Bronchial epithelial cell (primary cell): ENCODE measurements at places on chromosomes 4 and X. TPM values are rescaled to one million over a fixed set of nuclear protein-coding genes. Genes with fewer than 3 reads are reported as not detected.

DNA sequence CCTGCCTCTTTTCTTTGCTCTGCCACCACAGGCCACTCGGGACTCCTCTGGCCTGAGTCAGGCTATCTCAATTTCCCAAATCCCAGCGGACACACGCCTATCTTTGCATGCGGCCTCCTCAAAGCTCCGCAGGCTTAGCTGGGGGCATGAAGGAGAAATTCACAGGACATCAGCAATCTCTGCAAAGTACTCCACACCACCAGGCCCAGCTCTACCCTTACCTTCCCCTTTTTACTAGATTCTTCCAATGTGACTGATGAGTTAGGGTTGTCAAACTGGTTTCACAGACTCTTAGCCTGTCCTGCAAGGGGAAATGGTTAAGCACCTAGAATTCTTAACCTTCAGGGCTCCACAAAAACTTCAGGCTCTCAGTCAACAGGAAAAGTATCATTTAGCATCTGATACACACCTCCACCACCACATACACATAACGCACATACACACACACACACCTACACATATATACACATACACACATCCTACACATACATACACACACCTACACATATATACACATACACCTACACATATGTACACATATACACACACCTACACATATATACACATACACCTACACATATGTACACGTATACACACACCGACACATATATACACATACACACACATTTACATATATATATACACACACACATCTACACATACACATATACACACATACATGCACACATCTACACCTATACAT is 349.1 kb downstream of the ANK2 start:
- peak; percentile 50 for DNase-seq

Gene HTN3
- total RNA-seq = not detected in 2 replicates

- peak; percentile 96 for DNase-seq
Measured at GRCh38 chrX:45479835-45480422, 279.3 kb upstream of the DIPK2B start.

GRCh38 chrX:98071331-98071730 is 1187.6 kb downstream of the RPA4 start:
- no peak for DNase-seq

GRCh38 chr4:82320351-82320750 is 53.4 kb downstream of the HNRNPD start:
- peak; percentile 8 for DNase-seq

DNA sequence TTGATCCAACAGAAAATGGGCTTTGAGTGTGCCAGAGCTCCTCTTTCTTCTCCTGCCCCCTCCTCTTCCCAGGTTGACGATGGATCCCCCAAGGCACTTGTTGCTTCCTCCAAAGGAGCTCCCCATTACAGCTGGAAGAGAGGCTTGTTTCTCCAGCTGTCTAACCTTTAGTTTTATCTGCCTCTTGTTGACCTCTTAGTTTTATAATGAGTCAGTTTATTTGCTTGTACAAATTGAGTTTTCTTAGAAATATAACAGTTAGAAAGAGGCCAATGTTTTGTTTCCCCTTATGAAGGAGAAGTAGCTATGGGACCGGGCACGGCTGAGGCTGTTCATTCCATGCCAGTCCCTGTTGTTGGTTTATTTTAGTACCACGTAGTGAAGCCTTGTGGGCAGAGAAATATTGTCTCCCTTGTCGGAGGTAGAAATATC is 158.2 kb downstream of the SPRY1 start:
- DNase-seq = no peak

DNA sequence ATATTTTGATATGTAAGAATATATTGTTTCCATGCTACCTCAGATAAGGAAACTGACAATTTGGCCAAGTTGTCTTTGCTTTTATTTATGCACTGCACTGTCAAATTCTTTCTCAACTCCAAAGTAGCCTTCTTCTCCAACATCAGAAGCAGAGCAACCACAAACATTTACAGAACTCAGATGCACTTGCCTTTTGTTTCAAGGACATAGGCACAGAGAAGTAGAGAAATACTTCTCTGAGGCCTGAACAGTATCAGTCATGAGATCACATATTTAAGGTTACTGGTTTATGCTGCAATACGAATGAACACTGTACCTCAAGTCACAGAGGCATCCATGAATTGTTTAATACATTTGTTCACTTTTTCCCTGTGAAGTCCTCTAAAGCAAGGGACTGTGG is 606.1 kb upstream of the SLIT2 start:
- no peak for DNase-seq

- peak; percentile 11 for DNase-seq
Measured at GRCh38 chrX:19791562-19791961, 95.8 kb downstream of the SH3KBP1 start.

Gene TREX2
- 2.3 and 5.5 TPM in 2 replicates for total RNA-seq

DNA sequence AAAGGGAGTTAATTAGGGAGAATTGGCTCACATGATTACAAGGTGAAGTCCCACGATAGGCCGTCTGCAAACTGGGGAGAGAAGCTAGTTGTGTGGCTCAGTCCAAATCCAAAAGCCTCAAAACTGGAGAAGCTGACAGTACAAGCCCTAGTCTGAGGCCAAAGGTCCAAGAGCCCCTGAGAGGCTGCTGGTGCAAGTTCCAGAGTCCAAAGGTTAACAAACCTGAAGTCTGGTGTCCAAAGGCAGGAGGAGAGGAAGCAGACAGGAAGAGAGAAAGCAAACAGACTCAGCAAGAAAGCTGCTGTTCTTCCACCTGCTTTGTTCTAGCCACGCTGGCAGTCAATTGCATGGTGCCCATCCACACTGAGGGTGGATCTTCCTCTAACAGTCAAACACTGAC is 29.0 kb upstream of the SPACA5B start:
- DNase-seq = no peak

Gene DDIT4L
- total RNA-seq = 0.26 TPM in 2 replicates

GRCh38 chr4:88570001-88570400 is 22.3 kb upstream of the HERC3 start:
- no peak for DNase-seq

Gene CFP
- under 0.01 and 0.26 TPM in 2 replicates for total RNA-seq

- DNase-seq = peak; percentile 38
Measured at GRCh38 chr4:111323496-111323895, 700.6 kb upstream of the PITX2 start.

GRCh38 chr4:77006753-77007353 is 57.3 kb downstream of the SEPTIN11 start:
- no peak for DNase-seq

Gene SLITRK4
- under 0.01 TPM in 2 replicates for total RNA-seq

Gene FABP2
- total RNA-seq = not detected in 2 replicates

Gene PCDH10
- under 0.01 TPM in 2 replicates for total RNA-seq

Gene GATA1
- total RNA-seq = not detected in 2 replicates

Gene YY2
- 0.79 and 1.3 TPM in 2 replicates for total RNA-seq

DNA sequence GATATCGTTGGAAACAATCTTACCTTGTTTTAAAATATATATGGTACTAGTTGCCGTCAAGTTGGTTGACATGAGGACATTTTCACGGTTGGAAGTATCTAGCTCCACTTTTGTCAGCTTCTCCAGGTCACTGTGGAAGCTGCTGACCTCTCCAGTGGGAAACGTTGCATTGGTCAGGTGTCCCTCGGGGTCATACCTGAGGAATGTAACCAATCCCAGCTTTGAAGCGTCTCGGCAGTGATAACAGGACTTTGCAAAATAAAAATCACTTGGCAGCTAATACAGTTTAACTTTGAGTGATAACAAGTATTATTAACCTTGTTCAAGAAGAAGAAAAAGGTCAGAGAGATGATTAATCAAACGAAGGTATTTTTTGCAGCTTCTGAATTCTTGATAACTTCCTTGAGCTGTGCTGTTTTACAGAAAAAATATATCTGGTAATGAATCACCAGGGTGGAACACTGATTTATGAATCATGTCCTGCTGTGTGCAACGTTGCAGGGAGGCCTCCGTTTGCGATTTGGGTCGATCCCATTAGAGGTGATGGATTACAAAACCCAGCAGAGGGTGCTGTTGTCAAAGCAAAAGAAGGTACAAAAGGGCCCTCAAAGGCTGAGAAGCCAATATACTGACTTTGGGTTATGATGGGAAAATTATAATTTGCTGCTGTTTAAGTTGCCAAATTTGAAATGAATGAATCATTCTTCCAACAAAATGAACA is 60.1 kb downstream of the SH2D1A start:
- peak; percentile 82 for DNase-seq

Gene ARAP2
- 46.3 and 62.9 TPM in 2 replicates for total RNA-seq

DNA sequence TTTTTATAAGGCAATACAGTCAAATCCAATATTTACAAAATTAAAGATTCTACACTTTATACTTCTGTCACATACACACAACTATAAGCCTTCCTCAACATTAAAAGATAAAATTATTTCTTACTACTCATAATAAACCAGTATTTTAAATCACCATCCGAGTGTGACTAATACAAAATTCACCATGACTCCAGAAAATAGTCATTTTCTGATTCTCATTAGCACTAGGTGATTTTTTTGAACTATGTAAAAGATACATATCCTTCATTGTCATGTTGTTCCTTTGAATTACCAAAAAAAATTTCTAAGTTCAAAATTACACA is 646 bp upstream of the SLC7A11 start:
- DNase-seq = peak; percentile 58

DNA sequence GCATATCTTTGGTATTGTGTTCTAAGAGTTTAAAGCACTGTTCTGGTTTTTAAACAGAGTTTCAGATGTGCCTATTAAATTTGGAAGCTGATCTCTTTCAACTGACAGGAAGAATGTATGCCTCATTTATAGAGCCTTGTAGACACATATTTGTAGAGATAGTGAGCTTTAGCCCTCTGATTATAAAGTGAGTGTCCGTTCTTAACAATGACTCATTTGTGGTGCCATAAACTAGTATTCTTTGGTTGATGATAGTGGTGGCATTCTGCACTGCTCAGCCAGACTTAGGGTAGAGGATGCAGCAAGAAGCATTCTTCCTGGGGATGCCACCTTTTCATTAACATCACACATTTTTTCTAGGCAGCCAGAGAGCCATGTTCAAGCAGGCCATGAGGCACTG is 121.7 kb downstream of the TLL1 start:
- peak; percentile 9 for DNase-seq

GRCh38 chr4:89305712-89306437 is 1.7 kb downstream of the GPRIN3 start:
- peak; percentile 62 for DNase-seq

Gene PAGE4
- total RNA-seq = not detected in 2 replicates

Gene LUZP4
- total RNA-seq = not detected in 2 replicates

DNA sequence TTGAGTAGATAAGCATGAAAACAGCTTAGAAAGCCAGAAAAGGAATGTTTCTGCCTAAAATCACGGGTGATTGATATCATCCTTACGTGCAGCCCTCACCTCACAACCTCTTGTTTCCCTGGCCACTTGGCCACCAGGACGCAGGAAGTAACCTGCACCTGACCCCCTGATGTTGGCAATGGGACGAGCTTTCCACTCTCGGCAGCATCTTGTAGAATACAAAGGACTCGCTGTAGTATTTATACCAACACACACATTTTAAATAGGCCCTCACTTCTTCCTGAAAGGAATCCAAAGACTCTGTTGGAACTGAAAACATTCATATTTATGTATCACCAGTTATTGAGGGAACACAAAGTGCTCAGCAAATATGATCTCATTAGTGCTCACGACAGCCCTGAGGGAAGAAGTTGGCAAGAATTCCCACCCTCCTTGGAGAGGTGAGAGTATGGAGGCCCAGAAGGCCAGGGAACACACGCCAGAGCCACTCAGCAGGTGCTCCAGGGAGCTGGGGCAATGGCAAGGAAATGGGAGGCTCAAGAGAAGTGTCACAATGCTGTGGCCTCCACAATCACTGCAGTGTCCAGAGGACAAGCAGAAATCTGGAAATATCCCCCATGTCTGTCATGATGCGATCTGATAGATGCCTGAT is 103.3 kb upstream of the KIT start:
- peak; percentile 25 for DNase-seq

DNA sequence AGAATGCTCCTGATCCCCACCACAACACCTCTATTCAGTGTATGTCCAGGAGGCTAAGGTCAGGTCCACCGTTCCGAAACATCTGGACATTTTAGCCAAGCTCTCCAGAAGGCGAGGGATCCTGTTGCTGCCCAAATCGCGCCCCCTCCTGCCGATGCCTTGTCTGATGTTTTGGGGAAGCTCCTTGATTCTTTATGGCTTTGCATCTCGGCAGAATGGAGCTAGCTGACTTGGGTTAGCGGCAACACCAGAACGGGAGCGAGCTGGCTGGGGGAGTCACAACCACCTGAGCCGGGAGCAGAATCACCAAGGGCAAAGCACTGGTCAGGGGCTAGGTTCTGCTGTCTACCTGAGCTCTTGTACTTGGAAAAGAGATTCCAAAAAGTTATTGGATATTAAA is 6.6 kb upstream of the POU3F4 start:
- no peak for DNase-seq

DNA sequence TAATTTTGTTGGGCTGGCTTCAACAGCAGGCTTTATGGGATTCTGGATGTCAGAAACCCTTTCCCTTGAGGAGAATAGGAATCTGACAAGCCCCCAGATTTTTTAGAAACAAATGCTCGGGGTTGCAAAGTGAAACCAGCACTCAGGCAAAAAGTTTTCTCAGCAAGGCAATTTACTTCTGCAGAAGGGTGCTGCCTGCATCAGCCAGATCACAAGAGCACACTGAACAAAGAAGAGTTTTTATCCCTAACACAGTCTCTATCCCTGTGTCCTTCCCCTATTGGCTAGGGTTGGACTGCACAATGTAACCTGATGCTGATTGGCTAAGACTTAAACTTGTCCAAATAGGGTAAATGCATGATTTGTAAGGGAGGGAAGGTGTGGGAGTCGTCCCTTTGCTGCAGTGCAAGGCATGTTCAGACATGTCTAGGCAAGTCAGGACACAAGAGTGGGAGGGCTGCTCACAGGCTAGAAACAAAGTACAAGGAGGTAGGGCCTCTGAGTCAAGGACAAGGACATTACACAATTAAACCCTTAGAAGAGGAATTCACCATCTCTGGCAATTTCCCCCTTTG is 175.8 kb downstream of the CCNG2 start:
- peak; percentile 48 for DNase-seq

DNA sequence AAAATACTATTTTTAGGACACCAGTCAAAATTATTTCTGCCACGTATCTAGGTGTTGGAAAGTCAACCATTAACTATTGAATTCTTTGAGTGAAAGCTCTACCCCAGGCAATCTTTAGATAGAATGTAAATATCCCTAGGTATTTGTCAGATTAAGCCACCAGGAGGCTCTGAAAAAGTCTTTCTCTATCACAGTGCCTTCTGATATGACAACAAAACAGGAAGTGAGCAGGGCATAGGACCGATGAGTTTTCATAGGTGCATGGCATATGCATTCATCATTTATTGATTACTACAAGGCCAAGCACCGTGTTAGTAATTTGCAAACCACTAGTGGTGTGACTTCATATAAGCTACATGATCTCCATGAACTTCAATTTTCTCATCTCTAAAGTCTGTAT is 333.6 kb upstream of the F9 start:
- DNase-seq = no peak

GRCh38 chr4:526971-527460 is 28.0 kb downstream of the PIGG start:
- no peak for DNase-seq

GRCh38 chr4:148161601-148162000 is 280.6 kb downstream of the NR3C2 start:
- DNase-seq = no peak
